Right cardiac atrium (tissue), 5 donors: ENCODE measurements at places on chromosomes 12 and 14.

GRCh38 chr14:92513204-92513965 is at the start of gene RIN3:
Gene RIN3 (plus strand): TSS chr14:92513781. CDS start chr14:92513933, 152 bp downstream.
- DNase-seq: peak; percentile 85

DNA sequence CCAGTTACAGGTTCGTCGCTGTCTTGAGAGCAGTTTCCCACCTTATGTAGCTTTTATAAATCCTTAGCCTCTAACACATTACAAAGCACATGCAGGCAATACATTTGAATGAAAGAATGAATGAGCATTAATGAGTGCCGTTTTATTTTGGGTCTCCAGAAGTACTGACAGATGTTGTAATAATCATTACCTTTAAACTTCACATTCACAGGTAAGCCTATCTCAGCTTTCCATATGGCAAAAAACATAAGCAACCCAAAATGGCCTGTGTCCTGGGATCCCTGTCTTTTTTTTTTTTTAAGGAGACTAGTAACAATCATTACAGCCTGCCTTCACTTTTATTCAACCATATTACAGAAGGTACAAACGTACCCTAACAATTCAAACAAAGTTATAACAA is 52.9 kb upstream of the FERMT2 start:
- DNase-seq: no peak

- no peak for DNase-seq
Observed at GRCh38 chr14:56490379-56490778, 89.2 kb upstream of the TMEM260 start.

GRCh38 chr14:81286574-81287370 is 66.0 kb upstream of the GTF2A1 start:
- DNase-seq: no peak

GRCh38 chr14:87205811-87206210 is 787.2 kb downstream of the GALC start:
- DNase-seq: no peak

DNA sequence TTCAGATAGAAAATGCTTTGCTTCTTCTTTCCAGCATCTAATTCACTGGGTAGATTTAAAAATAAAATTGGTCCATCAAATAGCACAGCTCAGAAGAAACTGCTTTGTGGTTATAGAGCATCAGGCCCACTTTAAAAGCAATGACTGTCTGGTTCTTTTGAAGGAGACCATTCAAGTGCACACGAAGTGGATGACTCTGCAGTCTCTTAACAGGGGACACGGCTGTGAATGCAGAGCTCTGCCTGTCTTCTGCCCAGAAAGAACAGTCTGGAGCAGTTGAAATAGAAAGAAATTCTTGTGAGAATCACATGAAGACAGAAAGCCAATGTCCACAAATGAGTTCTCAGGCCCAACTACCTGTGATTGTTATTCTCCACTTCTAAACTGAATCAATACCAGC is 138.7 kb upstream of the PLEKHA5 start:
- no peak for DNase-seq

- no peak for DNase-seq
Observed at GRCh38 chr12:7403466-7403865, 40.5 kb downstream of the CD163L1 start.

- peak; percentile 46 for DNase-seq
Observed at GRCh38 chr14:101634850-101635748, 73.8 kb downstream of the DIO3 start.

DNA sequence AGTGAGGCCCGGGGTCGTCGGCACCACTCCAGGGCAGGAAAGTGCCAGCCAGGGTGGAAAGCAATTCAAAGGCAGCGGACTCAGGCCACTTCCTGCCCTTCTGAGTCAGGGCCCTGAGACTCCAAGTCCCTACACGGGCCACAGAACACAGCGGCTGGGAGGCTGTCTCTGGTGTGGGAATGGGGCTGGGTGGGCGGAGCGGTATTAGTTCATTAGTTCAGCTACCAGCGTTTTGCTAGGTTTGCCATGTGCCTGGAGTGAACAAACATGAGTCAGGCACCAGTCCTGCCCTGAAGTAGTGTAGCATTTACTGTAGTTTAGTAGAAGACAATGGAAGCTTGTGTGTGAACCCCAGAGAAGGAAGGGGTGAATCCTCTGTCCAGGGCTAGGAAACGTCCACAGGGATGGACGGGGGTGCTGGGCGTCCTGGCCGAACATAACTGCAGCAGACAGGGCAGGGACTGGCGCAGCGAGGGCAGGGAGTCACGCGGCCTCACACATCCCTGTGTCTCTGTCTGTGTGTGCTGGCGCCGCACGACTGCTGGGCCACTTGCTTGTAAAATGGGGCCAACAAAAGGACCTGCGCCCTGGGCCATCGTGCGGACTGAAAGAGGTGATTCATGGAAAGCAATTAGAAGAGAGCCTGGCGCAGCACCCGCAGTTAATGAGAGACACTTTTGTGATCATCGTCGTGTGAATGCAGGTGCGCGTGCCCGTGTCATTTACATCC is 186.4 kb upstream of the PRMT8 start:
- no peak for DNase-seq

GRCh38 chr12:68940731-68941130 is 7.8 kb upstream of the CPM start:
- no peak for DNase-seq

DNA sequence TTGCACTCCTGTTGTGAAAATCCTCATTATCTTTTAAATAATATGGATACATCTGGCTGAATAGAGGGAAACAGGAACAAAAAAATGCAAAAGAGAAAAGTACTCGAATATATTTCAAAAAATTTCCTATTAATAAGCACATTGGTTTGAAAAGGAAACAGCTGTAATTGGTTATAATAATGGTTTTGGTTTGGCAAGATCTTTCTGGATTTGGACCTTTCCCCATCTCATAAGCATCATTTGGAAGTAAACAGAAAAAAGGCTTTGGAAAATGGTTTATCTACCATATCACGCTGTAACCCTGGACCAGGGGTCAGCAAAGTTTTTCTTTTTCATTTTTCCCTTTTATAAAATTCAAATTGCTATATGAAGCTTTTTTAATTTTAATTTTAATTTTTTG is 2.8 kb upstream of the NINJ2 start:
- DNase-seq: no peak

- no peak for DNase-seq
Observed at GRCh38 chr12:109192358-109192757, 76.0 kb downstream of the ACACB start.

GRCh38 chr12:32360956-32361355 is 38.4 kb upstream of the FGD4 start:
- DNase-seq: no peak

- peak; percentile 71 for DNase-seq
Observed at GRCh38 chr12:2092890-2093289, 40.1 kb downstream of the CACNA1C start.

- no peak for DNase-seq
Observed at GRCh38 chr14:72554994-72555608, 338.8 kb downstream of the DPF3 start.

GRCh38 chr14:51852541-51852940 is 7.9 kb upstream of the GNG2 start:
- DNase-seq: no peak

DNA sequence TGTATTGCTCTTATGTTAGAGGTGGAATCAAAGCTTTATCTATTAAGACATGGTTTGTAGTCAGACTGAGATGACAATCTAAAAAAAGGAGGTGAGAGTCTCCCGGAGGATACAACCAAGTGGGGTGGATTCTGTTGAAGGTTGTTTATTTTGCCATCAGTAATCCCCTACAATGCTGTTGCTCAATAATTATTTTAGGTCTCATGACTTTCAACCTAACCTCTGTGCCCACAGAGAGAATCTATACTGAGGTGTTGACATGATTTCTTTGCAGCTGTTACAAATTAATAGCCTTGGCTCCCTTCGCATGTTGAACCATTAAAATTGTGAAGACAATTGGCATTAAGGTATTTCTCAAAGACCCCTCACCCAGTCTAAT is 28.7 kb upstream of the FOS start:
- no peak for DNase-seq

DNA sequence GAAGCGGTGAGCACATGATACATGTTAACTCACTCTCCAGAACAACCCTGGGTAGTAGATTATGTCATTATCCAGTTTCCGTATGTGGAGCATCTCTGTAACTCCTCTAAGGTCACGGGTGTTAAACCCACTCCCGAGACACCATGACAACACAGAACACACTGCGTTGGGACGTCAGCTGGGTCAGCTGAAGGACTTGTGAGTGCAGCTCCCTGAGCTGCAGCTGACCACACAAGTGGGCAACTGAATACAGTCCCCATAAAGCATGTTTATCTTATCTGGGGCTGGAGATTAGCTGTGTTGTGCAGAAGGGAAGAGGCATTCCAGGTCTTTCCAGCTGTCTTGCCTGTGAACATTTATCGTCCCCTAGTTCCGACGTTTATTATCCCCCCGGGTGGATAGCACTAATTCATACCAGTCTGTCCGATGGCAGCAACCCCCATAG is 211.5 kb downstream of the CHST11 start:
- peak; percentile 84 for DNase-seq

GRCh38 chr14:50299585-50299984 is 12.4 kb downstream of the L2HGDH start:
- no peak for DNase-seq

- DNase-seq: no peak
Observed at GRCh38 chr12:97921979-97922722, 459.5 kb downstream of the RMST start.

GRCh38 chr12:29149691-29150281 is 708 bp downstream of the FAR2 start:
- DNase-seq: peak; percentile 51

GRCh38 chr14:38329246-38329645 is 73.4 kb upstream of the CLEC14A start:
- DNase-seq: no peak

DNA sequence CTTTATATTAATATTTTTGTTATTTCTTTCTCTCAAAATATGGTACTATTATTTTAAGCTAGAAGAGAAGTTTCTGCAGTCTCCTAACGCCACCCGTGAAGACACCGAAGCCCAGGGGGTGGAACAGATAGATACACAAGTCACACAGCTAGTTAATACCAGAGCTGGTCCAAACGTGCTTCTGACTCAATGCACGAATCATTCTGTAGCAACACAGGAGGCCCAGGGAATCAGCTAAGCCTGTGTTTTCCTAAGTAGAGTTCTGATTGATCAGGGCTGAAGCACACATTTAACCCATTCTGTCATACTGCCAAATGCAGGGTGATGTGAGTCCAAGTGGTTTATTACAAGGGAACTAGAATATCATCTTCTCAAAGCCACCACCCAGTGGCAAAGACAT is 116.9 kb upstream of the PWP1 start:
- no peak for DNase-seq

- DNase-seq: no peak
Observed at GRCh38 chr14:68753690-68754089, 39.2 kb downstream of the ZFP36L1 start.

GRCh38 chr14:69673104-69673503 is 61.7 kb downstream of the SUSD6 start:
- DNase-seq: no peak

DNA sequence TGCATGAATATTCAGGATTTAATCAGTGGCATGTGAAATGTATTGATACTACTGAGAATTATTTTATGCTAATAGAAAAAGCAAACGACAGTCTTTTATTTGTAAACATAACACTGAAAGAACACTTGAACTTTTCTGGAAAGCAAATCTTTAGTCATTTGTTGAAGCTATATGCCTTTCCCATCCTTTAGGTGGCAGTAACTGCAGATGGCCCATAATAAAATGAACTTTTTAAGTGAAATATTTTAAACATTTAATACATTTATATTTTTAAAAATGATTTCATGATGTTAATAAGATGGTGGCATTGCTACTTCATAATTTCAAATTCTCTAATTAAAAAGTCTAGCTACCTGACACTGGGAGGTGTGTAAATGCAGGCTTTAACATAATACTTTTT is 13.9 kb upstream of the KRR1 start:
- DNase-seq: no peak

DNA sequence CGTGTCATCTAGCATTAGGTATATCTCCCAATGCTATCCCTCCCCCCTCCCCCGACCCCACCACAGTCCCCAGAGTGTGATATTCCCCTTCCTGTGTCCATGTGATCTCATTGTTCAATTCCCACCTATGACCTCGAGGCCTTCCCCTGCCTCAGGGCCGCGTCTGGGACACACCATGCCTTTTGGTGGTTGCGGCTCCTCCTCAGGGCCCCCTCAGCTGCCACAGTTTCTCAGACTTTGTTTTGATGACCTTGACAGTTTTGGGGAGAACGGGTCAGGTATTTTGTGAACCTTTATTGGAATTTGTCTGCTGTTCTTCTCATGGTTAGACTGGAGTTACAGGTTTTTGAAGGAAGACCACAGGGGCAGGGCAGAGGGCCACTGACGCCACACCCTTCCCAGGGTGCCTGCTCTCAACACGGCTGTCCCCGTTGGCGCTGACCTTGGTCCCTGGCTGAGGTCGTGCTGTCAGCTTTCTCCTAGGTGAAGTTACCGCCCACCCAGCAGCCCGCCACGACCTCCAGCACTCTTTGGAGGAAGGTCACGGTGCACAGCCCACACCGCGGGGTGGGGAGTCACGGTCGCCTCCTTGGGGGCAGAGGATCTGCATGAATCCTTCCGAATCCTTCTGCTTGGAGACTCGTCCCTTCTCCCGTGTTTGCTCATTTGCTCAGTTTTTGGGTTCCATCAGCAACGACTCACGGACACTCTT is 130.5 kb downstream of the KIF26A start:
- DNase-seq: peak; percentile 6

GRCh38 chr14:69859591-69859990 is 19.6 kb upstream of the SMOC1 start:
- no peak for DNase-seq

DNA sequence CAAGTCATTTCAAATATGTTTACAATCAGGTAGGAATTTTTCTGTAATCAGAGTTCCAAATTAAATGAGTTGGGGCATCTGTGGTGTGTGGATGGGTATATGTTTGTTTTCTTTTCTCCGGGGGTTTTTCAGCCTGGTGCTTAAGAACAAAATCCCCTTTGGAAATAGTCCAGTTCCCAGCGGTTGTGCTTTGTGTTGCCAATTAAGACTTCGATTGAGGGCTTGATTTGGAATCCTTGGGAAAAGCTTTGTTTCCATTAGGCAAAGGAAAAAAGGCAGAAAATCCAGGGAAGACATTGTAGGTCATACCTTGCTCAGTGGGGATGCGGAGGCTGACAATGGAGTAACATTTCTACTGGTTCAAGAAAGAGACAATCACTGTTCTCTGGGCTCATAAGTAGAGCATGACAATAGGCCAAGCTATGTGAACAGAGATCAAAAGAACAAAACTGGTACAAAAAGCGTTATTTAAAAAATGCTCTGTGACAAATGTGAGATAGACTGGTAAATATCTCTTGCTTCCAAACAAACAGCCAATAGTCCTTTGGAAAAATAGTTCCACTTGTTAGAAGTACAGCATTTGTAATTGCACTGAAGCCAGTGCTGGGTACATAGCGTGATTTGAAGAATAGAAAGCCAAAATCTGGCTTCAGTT is 79.7 kb downstream of the EML1 start:
- no peak for DNase-seq

GRCh38 chr12:93323625-93324329 is 53.9 kb upstream of the NUDT4 start:
- no peak for DNase-seq

GRCh38 chr12:26396402-26396801 is 201.0 kb downstream of the SSPN start:
- no peak for DNase-seq

GRCh38 chr12:61521258-61521657 is 738.9 kb upstream of the USP15 start:
- DNase-seq: no peak
